ENCODE measurements at places on chromosomes 5 and 9. TPM values are rescaled to one million over a fixed set of nuclear protein-coding genes. Genes with fewer than 3 reads are reported as not detected.

TRIM36 gene
- 42.3 TPM for polyA plus RNA-seq

C9orf50 gene
- polyA plus RNA-seq: not detected

FOXD4L3 gene
- polyA plus RNA-seq: not detected

CDKN2B gene
- polyA plus RNA-seq: 25.9 TPM

SPINK7 gene
- polyA plus RNA-seq: not detected

CENPK gene
- polyA plus RNA-seq: 25.0 TPM

CARD9 gene
- not detected for polyA plus RNA-seq

PCDHGA11 gene
- 2.4 TPM for polyA plus RNA-seq

LCN2 gene
- not detected for polyA plus RNA-seq

GHR gene
- polyA plus RNA-seq: 4.2 TPM

SLC1A3 gene
- polyA plus RNA-seq: 345 TPM

PHF24 gene
- 10.5 TPM for polyA plus RNA-seq

CXCL14 gene
- polyA plus RNA-seq: 0.39 TPM

UGCG gene
- 114 TPM for polyA plus RNA-seq

TMEFF1 gene
- polyA plus RNA-seq: not detected

FAM81B gene
- polyA plus RNA-seq: 22.3 TPM

TSPAN17 gene
- polyA plus RNA-seq: 2.6 TPM

WNK2 gene
- 17.7 TPM for polyA plus RNA-seq

FANCC gene
- 1.1 TPM for polyA plus RNA-seq

TXNDC8 gene
- polyA plus RNA-seq: not detected

OR2V2 gene
- polyA plus RNA-seq: not detected

GLDC gene
- 20.2 TPM for polyA plus RNA-seq

SLC6A3 gene
- not detected for polyA plus RNA-seq

SHOC1 gene
- polyA plus RNA-seq: 0.62 TPM

TEX48 gene
- not detected for polyA plus RNA-seq

TMED9 gene
- 12.0 TPM for polyA plus RNA-seq

SPINK4 gene
- not detected for polyA plus RNA-seq

SLC25A2 gene
- polyA plus RNA-seq: not detected

DRD1 gene
- 10.2 TPM for polyA plus RNA-seq

ANKRD34B gene
- not detected for polyA plus RNA-seq

PCDHA13 gene
- 31.9 TPM for polyA plus RNA-seq

NDUFS6 gene
- polyA plus RNA-seq: 61.9 TPM

CEL gene
- polyA plus RNA-seq: 0.09 TPM

MEIKIN gene
- polyA plus RNA-seq: 0.85 TPM

HACD4 gene
- polyA plus RNA-seq: 0.16 TPM

UTP15 gene
- 18.1 TPM for polyA plus RNA-seq

IL17B gene
- polyA plus RNA-seq: not detected

PANK3 gene
- 17.7 TPM for polyA plus RNA-seq

ENTREP1 gene
- 3.5 TPM for polyA plus RNA-seq

MYMK gene
- not detected for polyA plus RNA-seq

N4BP3 gene
- polyA plus RNA-seq: 0.43 TPM

C5 gene
- polyA plus RNA-seq: 0.44 TPM

FBXW11 gene
- polyA plus RNA-seq: 16.0 TPM

PCDHA9 gene
- polyA plus RNA-seq: 0.16 TPM

IFNA10 gene
- not detected for polyA plus RNA-seq

SMIM15 gene
- polyA plus RNA-seq: 16.0 TPM

DPM2 gene
- 13.0 TPM for polyA plus RNA-seq

DOCK2 gene
- polyA plus RNA-seq: not detected
